ENCODE measurements at places on chromosomes 12 and 14.

DNA sequence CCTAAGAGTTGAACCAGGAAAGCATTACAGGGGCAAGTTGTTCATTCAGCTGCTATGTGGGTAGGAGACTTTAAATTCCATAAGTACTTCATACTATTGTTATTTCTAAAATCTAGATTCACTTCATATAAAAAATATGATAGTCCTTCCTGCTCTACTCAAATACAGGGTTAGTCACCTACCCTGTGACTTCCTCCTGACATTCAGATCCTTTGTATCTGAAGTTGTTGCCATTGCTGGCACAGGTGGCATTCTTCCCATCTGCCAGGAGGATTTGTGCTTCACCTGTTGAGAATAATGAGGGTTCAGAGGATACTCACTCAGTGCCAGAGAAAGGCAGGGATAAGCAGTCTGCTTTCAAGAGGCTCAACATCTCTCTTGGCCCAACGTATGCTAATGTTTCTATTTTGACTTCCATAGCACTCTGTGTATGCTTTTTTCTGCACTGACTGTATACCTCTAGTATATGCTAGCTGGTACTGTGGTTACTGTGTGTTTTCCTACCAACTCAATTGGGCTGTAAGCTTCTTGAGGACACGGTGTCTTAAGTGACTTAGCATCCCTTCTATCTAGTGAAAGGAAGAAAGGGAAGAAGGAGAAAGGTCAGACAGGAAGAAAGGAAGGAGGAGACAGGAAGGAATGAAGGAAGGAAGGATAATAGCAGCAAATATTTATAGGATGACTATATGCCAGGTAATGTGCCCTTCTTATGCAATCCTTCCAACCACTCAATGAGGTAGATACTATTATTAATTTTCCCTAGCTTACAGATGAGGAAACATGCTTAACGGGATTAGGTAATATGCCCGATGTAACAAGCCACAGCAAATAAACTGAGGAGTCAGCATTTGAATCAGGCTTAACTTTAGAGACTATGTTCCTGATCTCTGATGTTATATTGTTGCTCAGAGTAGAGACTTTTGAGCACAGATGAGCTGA is 38.5 kb upstream of the FGF6 start:
- DNase-seq, result no peak

- no peak for DNase-seq
These were observed 146.1 kb downstream of the SSPN start for GRCh38 chr12:26341491-26341890.

DNA sequence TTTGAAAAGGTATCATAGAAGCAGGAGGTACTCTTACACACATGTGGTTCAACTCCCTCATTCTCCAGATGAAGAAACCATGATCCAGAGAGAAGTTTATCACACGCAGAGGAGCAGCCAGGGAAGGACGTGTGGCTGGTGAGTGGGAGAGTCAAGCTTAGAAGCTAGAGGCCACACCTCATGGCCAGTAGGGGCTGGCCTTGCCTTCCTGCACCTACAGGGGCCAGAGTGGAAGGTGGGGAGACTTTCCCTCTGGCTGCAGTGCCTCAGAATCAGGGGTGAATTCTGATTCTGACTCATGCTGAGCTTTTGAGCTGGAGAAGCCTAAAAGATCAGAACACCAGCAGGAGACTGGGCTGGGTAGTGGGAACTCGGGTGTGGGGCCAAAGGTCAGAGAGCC is 1067.9 kb downstream of the BCL11B start:
- DNase-seq, result no peak

DNA sequence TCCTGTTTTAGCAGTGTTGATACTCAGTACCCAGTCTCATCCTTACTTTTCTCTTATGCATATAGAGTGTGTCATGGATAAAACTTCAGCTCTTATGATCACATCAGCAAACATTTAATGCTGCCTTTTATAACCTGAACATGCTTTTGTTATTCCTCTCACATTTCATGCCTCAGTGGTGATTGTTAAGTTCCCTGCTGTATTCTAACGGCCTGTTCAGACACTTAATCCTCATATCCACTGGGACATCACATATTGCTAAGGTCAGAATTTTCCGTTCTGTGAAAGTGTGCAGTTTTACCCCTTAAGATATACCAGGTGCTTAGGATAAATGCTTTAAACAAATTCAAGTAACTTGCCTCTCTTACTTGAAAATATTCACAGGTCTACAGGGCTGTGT is 268.7 kb upstream of the SEL1L start:
- DNase-seq, result no peak

- DNase-seq, result no peak
These were observed 66.2 kb upstream of the OVCH1 start for GRCh38 chr12:29563636-29564035.

GRCh38 chr12:9651265-9651729 is 18.2 kb upstream of the CLEC2D start:
- DNase-seq, result no peak

GRCh38 chr12:109112720-109113465 is 3.5 kb upstream of the ACACB start:
- DNase-seq, result no peak

DNA sequence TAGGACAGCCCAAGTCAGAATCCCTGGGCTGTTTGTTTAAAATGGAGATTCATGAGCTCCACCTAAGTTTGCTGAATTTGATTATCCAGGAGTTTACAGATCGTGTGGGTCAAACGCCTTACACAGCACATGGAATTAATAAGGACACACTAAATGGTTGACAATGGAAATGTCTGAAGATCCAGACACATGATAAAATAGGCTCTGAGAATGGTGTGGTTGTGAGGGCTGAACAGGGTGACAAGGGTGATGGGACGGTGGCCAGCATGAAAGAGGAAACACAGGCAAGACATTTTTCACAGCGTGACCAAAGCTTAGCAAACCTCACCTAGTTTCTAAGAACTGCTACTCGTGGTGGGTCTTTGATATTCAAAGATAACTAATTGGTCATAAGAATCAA is 12.5 kb downstream of the VWF start:
- no peak for DNase-seq

DNA sequence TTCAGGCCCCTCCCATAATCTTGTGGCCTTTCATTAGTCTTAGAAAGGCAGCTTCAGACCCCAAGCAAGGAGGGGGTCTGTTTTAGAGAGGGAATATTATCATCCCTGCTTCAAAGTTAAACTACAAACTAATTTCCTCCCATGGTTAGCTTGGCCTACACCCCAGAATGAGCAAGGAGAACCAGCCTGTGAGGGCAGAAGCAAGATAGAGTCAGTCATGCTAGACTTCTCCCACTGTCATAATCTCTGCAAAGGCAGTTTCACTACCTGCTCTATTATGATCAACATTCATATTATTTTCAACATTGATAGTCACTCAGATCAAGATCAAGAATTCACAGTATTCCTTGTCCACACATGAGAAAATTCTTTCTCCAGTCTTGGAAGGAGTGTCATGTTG is 105.1 kb downstream of the GXYLT1 start:
- DNase-seq, result no peak

DNA sequence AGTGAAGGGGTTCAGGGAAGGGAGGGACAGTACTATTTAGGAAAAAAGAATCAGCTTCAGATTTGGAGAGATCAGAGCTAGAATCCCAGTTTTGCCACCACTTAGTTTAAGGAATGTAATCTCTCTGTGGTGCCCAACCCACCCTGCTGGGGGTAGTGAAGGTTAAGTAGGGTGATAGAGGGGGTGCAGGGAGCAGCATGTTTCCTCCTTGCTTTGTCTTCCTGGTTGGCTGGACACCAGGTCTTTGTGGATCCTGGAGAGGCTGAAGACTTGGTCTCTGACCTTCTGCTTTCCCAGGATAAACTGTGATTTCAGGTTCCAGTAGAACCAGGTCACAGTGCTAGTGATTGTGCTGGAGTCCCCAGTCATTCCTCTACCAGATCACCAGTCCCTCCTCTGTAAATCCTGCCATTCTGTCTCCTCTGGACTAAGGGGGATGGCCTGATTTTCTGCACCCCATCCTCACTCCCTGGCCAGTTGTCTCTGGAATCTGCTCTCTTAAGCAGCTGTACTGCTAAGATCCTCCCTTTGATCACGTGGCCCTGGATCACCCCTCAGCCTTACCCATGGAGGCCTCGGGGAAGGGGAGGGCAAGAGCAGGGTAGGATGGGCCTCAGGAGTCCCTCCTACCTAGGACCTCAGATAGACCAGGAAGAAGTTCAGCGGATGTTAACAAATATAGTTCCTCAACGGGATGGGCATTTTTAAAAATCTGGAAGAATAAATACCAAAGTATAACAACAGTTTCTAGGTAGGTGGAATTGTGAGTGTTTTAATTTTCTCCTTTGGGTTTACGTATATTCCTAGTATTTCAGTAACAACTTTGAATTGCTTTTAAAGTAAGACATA is 3.1 kb downstream of the MAP3K12 start:
- no peak for DNase-seq

- no peak for DNase-seq
These were observed 63.9 kb downstream of the TGFB3 start for GRCh38 chr14:75917946-75918335.
